ENCODE measurements at places on chromosomes 3 and 15. TPM values are rescaled to one million over a fixed set of nuclear protein-coding genes. Genes with fewer than 3 reads are reported as not detected.

NR1I2 gene
- 0.98 TPM for total RNA-seq

IL17RD gene
- 31.0 TPM for total RNA-seq

POTEB3 gene
- 0.15 TPM for total RNA-seq

TRH gene
- total RNA-seq: not detected

SLC6A11 gene
- under 0.01 TPM for total RNA-seq

DNA sequence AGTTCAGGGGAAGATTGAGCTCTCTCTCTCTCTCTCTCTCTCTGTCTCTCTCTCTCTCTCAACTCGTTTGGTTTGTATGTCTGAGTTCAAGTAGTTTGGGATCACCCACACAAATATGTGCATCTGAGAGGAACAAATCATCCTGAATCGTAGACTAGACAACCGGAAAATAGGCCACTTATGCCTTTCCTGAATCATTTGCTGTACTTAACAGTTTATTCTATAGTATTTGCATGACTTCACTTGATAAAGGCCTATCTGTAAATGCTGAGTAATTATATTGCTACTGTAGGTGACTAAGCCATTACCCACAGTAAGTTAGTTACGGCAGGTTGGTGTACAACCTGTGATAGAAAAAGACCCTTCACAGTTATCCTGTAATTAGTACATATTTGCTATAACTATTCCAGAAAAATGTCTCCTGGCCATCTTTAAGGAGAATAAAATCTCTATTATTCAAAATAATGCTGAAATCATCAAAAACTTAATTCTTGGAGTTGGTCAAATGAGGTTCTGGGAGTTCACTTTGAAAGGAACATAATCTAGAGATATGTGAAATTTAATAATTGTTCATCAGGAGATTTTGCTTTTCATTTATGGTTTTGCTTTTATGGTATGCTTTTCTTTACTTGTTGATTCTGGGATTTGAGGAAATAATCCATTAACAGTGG lies 31.1 kb downstream of the OXSM start:
- DNase-seq: no peak

DNA sequence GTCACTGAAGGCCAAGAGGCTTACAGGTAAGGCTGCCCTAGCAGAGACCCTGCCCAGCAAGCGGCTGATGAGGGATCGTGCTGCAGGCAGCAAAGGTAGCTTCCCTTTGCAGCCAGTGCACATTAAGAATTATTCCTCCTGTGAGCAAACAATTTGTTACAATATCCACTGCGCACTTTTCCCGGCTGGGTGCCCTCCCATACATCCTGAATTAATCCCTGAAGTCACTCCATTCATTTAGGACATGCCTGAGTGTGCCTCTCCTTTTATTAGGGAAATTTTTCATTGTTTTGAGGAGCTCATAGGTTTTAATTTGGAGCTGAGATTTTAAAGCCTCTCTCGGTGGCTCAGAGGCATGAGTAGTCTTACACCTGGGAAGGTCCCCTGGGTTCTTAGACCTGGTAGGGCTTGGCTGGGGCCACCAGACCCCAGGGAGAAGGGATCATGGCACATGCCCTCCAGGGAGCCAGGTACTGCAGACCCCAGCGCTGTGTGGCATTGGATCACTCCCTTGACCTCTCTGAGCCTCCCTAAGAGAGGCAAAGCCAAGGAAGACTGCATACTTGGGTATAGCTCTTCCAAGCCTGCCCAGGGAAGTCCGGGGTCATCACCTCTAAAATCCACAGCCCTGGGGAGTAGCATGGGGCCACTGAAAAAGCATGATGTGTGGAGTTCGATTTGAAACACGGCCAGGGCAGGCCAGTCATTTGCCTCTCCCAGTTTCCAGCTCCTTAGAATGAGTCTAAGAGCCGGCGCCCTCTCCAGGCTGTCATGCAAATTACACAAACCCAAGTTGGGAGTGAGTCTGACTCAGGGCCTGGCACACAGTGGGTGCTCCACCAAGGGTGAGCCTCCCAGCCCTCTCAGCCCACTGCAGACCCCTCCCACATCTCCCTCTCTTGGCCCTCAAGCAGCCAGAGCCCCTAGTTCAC lies 151.9 kb upstream of the LINGO1 start:
- no peak for DNase-seq

DNA sequence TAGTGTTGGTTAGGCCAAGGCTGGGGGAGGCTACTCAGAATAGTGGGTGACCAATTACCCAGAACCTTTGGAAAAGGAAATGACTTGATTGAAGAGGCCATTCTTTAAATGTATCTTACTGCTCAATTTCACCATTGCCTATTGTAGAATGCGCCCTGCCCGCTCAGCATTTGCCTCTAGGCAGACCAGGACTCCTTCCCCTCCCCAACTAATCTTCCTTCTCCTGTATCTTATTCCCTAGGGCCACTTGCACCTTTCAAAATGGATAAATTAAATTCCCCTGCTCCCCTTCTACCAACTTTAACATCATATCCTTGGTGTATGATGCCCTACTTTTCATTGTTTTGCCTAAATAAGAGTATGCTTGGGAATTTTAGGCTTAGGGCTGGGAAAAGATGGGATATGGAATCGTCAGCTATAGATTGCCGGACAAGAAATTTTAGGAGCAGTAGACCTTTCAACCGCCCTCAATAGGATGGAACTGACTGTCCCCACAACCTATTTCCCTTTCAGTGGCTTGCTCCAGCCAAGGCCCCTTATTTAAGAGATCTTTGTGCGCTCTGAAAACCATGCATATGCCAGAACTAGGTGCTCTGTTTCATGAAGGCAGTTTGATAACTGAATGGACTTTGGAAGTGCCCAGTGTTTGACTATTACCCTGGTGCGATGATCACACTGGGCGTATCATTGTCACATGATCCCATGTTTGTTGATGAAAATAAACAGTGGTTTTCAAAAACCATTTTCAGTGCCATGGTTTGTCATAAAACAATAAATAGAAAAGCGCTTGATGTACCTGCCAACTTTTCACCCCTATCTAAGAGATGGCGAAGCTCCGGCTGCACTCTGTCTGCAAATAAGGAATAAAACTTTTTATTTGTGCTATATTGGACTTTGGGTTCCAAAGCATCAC lies 74.3 kb upstream of the TSEN2 start:
- no peak for DNase-seq

DNA sequence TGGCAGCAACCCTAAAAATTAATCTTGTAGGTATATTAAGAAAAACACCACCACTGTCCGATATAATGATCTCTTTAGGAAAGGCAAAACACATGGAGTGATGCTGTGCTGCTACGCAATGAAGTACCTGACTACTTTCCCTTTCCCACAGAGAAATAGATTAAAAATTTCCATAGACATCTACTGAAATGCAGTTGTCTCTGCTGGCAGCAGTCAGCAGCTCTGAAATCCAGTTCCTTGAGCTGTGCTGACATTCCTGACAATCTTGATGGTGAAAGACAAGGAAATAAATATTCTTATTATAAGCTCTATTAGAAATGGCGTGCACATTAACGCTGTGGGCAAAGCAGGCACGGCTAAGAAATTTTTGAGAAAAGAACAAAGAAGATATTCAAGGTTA lies 287.6 kb downstream of the IL5RA start:
- DNase-seq: no peak

DNA sequence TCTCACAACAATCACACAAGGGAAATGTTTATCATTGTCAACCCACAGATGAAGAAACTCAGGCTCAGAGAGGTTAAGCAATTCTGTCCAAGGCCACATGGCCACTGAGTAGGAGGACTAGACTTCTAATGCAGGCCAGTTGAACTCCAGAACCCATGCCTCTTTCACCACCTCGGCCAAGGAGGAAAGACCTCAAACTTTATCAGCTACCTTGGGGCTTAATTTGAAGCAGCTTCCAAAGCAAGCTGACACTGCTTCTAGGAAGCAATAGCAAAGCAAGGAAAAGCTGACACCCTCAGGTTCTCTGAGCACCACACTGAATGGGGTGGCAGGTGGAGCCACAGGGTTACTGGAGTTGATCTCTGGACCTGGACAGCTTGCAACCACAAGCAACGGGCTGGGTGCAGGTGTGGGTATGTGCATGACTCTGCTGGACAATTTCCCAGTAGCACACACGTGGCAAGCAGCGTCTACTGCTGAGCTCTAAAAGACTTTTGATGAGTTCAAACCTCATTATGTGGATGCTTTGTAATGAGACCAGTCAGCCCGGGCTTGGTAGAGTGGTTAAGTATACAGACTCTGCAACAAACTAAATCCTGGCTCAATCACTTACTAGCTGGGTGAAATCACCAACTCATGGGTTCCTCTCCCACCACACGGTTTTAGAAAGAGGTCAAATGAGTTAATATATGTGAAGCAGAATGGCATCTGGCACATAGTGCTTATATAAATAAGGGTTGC lies 23.1 kb downstream of the CCNL1 start:
- no peak for DNase-seq

DNA sequence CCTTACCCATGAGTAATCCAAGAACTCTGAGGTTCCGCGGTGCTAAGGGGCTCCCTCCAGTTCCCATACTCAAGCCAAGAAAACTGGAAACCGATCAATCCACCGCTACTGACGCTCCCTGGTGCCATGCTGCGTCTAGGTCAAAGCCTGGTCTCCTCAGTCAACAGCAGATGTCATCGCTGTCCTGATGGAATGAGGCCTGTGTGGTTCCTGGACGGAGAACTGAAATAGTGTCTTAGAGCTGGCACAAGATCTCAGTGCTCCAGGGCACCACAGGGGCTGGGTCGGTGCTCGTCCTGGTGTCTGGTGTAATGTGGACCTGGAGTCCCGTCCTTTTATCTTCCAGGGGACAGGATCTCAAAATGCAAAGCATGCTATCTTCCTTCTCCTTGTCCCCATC lies 373.9 kb upstream of the CFAP20DC start:
- no peak for DNase-seq

- DNase-seq: no peak
Observed at GRCh38 chr15:26928051-26928450, 42.9 kb upstream of the GABRG3 start.

DNA sequence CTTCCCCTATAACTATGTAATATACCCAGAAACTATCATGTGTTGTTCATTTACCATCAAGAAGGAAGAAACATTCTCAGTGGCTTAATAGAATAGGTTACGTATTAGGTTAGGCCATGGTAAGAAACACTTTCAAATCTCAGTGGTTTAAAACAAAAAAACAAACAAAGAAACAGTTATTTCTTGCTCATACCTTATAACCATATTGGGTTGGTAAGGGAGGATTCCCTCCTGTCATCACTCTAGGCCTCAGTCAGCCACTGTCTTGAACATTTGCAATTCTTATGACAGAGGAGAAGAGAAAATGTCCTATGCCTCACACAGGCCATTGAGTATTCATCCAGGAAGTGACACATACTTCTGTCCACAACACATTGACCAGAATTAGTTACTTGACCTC lies 727.7 kb upstream of the NECTIN3 start:
- DNase-seq: no peak

DNA sequence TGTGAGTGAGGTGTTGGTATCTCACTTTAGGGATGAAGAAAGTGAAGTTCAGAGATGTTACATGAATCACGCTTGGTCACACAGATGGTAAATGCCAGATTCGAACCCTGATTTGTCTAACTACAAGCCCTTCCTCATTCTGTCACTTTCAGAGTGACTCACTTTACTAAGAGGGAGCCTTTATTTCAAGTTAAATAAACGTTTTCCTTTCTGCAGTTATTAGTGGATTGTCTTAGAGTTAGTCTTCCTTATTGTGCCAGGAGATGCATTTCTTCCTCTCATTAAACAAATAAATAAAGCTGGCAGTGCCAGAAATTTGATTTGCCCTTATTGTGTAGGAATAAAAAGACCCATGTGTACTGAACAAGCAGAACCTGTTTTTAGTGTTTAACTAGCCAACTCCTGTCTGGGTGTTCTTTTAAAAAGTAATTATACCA lies 162.5 kb downstream of the AKAP13 start:
- no peak for DNase-seq

GRCh38 chr15:69758810-69759790 lies 306.5 kb downstream of the RPLP1 start:
- no peak for DNase-seq

DNA sequence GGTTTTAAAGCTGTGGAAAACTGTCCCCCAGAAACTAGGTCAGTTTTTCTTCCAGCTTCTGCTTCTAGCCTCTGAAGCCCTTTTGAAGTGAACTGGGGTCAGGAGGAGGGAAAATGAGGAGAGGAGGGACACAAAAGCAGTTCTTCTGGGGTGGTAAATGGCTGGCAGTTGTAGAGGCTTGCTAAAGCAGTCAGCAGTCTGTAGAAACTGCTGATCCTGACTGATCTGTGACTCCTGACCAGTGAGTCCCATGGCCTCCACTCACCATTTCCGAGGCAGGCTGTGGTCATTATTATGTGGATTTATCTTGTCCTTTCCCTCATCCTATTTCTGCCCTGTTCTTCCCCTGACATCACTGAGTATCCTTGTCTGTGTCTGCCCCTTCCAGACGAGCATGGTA lies 276.4 kb upstream of the ROPN1 start:
- DNase-seq: no peak

GRCh38 chr15:101481381-101481705 lies 8.2 kb downstream of the PCSK6 start:
- no peak for DNase-seq

- DNase-seq: no peak
Observed at GRCh38 chr3:48459773-48460516, 13.4 kb downstream of the ATRIP start.

- DNase-seq: no peak
Observed at GRCh38 chr15:48859426-48859825, 18.5 kb upstream of the EID1 start.

DNA sequence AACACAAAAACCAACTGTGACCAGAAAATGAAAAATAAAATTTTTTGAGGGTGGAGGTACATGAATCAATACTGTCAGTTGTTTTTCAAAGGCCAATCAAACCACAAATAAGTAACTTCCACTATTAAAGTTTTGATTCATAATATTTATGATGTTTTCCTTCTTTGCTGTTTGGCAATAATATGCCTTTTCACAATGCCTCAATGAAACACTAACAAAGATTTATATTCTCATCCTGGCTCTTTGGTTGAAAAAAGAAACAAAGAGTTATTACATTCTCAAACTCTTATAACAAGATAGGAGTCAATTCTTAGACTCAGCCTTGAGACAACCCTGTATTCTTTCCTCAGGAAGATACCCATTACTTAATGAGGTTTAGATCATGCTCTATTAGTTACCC lies 63.1 kb downstream of the C3orf70 start:
- DNase-seq: no peak

DNA sequence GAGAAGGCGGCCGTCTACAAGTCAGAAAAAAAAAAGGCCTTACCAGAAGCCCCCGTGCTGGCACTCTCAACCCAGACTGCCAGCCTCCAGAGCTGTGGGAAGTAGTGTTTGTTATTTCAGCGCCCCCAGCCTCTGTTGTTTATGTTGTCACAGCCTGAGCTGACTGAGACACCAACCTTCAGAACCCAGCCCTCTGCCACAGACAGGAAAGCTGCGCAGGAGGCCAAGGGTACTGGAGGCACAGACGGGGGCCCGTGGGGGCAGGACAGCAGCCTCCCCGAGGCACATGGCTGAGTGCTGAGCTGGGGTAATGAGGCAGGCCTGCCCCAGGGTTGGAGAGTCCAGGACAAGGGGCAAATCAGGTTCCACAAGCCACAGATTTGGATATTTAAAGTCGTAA lies 33.7 kb downstream of the HCN4 start:
- no peak for DNase-seq

DNA sequence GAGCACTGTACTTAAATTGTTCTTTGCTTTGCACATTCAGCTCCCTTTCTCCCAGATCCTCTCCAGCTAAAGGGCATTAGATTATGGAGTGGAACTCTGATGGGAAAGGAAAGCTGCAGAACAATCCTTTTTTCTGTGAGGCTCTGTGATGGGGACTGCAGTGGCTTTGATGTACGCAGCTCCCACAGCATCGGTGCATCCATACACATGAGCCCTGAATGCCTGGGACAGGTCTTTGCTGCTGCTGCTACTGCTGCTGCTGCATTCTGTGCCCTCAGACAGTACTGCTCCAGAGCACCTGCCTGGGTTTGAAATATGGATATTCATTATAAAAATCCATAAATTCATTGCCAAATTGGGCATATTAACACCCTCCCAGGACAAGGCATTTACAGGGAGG lies 164.4 kb downstream of the WDR76 start:
- no peak for DNase-seq
